Activated gamma-delta T cell treated with anti-CD3 and anti-CD28 coated beads, Interleukin-2, amount 50 U/mL, for 16 hours (primary cell): ENCODE measurements at places on chromosomes 4 and X.

DNA sequence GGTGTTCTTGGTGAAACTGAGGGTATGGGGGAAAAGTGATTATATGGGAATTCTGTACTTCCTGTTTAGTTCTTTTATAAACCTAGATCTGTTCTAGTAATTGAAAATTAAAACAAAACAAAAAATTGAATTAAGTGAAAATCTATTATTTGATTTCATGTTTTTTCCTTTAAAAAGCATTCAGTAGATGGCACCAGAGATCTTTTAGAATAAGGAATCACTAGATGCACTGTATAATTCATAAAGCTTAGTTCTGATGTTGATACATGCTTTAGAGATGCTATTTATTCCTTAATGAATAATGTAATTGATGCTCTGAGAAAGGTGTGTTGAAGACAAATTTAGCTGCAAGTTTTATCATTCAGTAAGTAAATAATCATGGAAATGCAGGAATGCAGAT lies 87.3 kb downstream of the LCORL start:
- no peak for DNase-seq

GRCh38 chr4:143743591-143743990 lies 43.1 kb upstream of the FREM3 start:
- no peak for DNase-seq

- DNase-seq: no peak
Measured at GRCh38 chr4:148069086-148069894, 337.4 kb downstream of the ARHGAP10 start.

GRCh38 chrX:150873616-150874015 lies 24.9 kb downstream of the CD99L2 start:
- no peak for DNase-seq

- no peak for DNase-seq
Measured at GRCh38 chr4:4614925-4615678, 73.3 kb upstream of the STX18 start.

- no peak for DNase-seq
Measured at GRCh38 chr4:107939307-107939706, 8.0 kb downstream of the CYP2U1 start.

DNA sequence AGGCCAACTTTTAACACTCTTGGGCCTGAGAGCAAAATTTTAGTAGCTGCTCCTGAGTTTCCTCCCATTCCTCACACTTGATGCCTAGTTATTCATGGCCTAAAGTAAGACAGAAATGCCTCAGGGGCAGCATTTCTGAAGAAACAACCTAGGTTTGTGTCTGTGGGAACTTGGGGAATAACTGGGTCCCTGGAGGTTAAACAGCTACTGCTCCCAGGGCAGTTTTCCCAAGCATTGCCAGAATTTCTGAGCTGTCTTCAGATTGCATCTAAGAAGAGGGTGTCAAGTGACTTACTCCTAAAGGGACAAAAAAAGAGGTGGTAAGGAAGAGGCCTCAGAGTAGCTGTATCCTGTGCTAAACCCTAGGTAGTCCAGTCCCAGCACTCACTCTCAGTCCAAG lies 130.8 kb upstream of the ACSL4 start:
- no peak for DNase-seq

DNA sequence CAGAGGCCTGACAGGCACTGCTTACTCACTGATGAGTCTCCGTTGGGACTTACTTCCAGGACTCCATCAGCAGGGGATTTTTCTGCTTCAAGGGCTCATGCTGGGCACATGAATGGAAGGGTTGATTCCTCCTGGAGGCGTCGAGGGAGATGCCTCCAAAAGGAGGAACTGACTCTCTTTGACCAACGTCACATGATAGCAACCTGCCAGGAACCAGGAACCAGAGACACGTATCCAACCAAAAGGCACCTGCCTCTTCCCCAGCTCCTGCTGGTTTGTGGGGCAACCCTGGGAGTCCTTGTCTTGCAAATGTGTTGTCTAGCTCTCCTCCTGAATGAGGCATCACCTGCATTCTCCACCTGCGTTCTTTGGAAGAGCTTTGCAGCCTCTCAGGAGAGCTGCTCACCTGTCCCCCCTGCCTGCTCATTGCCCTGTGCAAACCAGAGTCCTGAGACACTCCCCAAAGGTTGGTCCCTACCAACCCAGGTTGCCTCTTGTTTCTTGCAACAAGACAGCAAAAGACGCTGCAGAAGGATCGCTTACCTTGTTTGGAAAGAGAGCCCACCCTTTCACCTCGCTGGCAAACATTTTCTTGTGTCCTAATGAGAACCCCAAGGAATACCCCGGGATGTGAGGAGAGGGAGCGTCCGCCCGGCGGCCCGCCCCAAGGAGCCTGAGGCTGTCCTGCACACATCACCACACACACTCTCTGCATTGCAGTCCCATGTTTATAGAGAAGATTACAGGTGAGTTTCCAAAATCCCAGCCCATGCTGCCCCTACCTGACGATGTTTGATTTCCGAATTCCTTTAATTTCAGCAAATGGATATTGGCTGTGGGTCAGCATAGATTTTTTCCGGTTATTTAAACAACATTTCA lies 30.5 kb upstream of the SHOX start:
- no peak for DNase-seq

DNA sequence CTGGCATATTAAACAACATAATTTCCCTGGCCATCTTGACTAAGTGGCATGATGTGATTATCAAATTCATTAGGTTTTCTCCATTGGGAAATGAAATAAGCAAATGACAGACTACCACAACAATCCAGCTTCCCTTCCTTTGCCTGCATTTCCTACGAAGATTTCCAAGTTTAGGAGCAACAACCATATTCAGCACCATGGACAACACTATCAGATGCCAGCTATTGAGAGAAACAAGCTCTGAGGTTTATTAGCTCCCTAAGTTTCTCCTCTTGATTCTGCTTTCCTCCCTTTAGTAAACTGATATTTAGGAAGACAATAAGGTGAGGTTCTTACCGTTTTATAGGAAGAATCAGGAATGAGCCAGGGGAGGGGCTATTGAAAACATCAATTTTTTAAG lies 36.2 kb downstream of the DCX start:
- DNase-seq: no peak
